ENCODE measurements at places on chromosomes 4 and X.
A peak's percentile ranks its signal among the peaks of the same experiment; 100 is the strongest.

DNA sequence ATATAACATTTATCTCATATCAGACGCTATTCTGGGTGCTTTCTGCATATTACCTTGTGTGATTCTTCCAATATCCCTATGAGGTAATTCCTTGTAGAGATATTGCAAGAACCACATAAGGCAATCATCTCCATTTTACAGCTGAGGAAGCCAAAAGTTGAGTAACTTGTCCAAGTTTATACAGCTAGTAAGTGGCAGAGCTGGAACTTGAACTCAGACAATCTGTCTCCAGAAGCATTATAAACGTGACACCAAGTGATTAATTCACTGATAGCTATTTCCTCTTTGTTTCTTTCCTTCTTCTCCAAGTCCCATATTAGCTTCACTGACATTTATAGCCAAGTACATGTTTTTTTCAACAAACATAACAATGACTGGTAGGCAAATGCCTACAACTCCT is 7.3 kb downstream of the EMCN start:
- DNase-seq, result no peak

- no peak for DNase-seq
These were observed 192.6 kb downstream of the FRMPD4 start for GRCh38 chrX:12330841-12331240.

GRCh38 chr4:20251031-20251795 is 492 bp upstream of the SLIT2 start:
- no peak for DNase-seq

DNA sequence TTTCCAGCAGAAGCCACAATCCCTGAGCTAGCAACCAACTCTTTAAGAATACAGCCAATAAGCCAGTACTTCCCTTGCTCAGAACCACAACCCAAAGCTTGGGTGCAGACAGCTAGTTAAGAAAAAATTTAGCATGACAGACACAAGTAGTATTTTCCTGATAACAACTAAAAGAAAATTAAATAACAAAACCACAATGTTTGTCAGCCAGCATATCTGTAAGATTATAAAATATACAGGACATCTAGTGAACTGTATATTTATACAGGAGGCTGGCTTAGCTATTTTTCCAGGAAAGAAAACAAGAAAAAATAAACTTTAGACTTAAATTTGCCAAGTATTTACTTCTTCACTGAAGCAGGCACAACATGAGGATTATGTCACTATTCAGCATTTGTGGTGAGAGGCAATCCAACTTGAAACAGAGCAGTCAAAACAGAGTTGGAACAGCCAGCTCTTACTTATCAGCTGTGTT is 6.6 kb downstream of the PF4V1 start:
- DNase-seq, result no peak

DNA sequence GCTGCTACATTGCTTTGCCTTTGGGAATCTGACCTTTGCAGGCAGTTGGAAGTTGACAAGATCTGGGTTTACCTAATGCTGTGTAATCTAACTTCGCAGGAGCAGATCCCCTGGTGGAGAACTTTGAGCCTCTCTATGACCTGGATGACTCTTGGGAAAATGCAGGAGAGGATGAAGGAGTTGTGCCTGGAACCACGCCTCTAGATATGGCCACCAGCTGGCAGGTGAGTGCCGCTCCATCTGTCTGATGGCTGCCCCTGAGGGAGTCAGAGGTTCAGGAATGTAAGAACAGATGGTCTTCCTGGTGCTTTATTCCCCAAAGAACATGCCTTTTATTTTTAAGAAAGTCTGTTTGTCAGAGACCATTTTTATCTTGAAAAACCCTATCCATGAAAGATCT is 109.3 kb downstream of the NFKB1 start:
- DNase-seq, result no peak

- DNase-seq, result no peak
These were observed 153.9 kb upstream of the TENM3 start for GRCh38 chr4:182089326-182089725.

- DNase-seq, result no peak
These were observed 543.0 kb downstream of the SPRY1 start for GRCh38 chr4:123939621-123940020.

DNA sequence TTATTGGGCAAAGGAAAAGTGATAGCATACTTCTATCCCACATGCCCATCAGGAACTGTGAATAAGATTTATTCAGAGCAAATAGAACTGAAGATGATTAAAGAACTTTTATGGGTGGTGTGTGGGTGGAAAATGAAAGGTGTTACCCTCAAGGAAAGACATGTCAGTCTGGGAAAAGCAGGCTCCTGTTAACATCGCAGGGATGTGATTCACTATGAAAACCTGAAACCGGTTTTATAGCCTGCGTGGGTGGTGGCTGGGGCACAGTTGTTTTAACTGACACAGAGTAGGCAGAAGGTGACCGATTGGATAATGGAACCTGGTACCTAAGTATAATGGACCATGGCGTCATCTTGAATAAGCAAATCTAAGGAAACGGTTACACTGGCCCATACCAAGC is 61.3 kb upstream of the CASK start:
- DNase-seq, result no peak

DNA sequence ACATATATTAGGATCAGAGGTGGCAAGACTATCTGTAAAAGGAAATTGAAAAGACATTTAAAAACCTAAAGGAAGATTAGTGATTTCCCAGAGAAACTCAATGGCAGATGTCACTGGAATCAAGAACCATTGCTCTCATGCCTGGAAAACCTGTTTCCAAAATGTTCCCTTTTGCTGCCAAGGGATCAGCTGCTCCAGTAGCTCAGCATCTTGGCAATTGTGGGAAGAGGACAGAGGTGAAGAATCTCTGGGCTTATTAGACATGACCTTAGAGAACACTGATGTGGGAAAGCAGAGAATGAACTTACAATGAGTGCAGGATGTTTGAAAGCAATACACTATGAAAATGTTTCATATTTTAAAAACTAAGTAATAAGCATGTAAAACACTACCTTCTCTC is 98.3 kb downstream of the SHROOM3 start:
- DNase-seq, result no peak

DNA sequence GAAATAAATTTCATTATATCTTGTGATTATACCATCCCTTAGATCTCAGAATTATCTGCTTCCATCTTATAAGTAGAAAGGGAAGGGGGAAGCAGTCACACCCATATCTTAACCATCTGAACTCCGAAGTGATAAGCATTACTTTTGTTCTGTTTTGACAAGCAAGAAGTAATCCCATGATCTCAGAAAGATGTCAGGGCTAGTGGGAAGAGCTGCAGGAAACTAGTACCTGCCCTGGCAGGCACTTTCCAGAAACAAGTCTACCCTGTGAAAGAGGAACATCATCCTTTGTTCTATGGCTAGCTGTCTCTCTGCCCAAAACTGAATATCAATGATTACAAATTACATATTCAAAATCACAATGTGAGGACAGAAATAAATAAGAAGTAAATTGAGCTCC is 244.4 kb downstream of the SPOCK3 start:
- no peak for DNase-seq

DNA sequence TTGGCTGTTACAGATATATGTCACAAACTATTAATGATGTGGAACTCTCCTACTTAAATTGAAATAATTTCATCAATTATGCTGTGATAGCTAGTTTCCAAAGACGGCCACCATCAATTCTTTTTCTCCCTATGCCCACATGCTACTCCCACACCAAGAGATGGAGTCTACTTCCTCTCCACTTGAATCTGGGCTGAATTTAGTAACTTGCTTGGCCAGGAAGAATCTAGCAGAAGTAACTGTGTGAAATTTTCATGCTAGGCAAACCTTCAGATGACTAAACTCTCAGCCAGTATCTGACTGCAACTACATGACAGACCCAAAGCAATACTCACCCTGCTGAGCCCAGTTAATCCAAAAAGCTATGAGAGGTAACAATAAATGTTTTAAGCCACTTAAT is 3.2 kb downstream of the SEPSECS start:
- no peak for DNase-seq

DNA sequence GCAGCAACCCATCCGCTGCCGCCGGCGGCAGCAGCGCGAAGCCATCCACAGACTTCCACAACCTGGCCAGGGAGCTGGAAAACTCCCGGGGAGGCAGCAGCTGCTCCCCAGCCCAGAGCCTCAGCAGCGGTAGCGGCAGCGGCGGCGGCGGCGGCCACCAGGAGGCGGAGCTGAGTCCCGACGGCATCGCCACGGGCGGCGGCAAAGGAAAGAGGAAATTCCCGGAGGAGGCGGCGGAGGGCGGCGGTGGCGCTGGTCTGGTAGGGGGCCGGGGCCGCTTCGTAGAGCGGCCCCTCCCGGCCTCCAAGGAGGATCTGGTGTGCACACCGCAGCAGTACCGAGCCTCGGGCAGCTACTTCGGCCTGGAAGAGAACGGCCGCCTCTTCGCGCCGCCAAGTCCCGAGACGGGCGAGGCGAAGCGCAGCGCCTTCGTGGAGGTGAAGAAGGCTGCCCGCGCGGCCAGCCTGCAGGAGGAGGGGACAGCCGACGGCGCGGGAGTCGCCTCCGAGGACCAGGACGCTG is 4.9 kb downstream of the PRDM8 start:
- peak; percentile 81 for DNase-seq

DNA sequence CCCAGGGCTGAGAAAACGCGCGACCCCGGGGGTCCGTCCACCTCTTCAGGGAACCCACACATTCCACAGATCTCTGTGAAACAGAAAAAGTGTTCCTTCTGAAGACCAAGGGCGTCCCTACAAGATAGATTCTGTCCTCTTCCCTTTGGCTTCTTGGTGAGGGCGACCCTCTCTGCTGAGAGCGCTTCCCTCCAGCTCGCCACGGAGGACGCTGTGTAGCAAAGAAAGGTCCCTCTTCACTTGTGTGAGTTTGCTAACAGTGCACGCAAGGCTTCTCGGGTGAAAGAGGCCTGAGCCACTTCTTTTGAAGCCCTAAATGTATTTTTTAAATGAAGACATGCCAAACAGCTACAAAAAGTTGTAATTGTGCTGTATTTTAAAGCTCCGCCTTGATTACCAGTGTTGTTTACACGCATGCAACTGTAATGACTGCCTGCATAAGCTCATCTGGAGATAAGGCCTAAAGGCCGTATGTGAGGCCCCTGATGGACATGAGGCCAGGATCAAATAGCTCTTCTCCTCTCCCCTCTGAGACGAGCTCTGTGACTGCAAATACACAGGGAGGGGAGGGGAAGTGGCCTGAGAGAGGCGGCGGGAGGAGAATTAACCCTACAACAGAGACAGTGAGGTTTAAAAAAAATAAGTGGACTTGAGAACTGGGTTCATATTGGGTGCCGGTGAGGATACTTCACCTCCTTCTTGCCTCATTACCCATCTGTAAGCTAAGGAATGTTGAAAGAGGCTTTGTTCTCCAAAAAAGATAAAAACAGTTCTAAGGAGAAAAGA is 95.5 kb downstream of the SOWAHB start:
- no peak for DNase-seq

DNA sequence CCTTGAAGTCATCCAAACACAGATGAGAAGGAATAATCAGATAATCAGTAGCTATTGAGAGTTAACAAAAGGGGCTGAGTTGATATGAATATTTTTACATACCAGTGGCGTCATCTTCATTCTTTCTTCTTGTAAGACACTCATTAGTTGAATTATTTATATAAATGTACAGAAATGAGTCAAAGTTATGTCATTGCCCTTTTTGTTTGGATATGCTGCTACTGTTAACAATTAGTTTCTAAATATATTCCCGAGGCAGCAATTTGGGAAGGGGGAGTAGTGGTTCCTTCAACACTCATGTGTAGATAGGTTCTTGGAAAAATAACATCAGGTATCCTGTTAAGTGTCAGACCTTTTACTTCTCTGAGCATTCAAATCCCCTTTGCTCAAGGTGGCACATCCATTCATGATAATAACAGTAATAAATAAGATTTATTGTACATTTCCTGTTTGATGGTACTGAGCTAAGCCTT is 436.6 kb downstream of the SPRY1 start:
- DNase-seq, result no peak

- DNase-seq, result no peak
These were observed 5.3 kb upstream of the IDS start for GRCh38 chrX:149510386-149510785.

- DNase-seq, result no peak
These were observed 444.4 kb upstream of the IGFBP7 start for GRCh38 chr4:57554556-57555092.

Data from GM10248 (cell line).